ENCODE measurements at places on chromosomes 3 and 15. TPM values are rescaled to one million over a fixed set of nuclear protein-coding genes. Genes with fewer than 3 reads are reported as not detected.

Gene PLD1
- total RNA-seq, result 19.0 TPM

DNA sequence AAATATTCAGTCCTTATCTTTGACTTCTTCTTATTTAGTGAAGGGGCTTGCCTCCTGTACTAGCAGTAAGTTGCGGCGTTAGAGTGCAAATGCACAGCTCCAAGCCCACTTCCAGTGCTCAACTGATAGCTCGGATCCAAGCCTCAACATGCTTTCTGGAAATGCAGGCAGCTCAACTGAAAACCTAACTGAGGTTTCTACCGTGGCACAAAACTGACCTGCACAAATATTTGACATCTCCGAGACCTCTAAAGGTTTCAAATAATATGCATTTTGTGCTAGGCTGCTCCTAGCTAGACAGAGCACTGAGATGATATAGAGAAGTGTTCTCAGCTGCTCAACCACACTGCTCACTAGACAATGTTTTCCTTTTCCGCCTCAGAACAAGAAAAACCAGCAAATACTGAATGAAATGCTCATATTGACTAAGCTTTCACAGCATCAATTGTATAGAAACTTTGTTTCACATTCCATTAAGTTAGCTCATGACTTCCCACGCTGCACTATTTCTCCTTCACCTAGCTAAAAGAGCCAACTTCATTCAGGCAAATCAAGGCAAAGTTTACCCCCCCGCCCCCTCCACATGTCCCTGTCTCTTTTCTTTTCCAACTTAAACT, 822 bp downstream of the ZNF385D start:
- DNase-seq, result no peak

DNA sequence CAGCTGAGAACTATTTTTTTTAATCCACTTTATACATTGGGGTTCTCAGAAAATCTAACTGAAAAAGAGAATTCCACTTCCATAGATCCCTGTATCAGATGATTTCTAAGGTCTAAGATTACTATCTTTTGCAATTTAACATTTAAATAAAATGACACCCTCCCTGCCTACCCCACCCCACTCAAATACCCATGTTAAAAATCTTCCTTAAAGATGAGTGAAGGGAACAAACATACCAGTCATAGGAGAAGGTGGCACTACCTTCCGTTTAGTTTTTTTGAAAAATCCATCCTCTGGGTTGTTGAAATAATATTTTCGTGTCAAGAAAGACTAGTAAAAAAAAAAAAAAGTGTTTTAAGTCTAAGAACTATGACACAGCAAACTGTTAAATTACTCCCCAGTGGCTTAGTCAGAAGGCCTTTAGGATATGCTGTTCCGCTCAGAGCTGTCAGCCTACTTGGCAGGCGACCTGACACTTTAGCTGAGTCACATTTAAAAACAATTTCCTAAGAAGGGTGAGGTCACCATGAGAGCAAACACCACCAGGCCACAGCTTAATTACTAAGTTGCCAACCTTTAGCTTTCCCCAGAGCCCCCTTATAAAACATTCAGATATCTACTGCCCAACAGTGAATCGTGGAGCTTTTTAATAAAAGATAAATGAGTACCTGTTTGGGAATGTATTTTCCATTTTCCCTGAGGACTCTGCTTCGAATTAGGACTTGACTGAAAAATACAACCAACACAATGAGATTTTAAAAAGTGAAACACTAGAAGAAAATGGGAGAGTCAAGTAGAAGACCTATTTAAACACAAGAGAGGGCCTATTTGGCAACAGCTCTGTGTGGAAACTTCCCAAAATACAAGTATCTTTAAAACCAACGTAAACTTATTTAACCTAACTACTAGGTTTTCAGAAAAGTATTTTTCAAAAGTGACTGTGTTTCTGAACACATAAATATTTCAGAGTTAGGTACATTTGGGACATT, 9.6 kb downstream of the EMC3 start:
- DNase-seq, result peak; percentile 98

DNA sequence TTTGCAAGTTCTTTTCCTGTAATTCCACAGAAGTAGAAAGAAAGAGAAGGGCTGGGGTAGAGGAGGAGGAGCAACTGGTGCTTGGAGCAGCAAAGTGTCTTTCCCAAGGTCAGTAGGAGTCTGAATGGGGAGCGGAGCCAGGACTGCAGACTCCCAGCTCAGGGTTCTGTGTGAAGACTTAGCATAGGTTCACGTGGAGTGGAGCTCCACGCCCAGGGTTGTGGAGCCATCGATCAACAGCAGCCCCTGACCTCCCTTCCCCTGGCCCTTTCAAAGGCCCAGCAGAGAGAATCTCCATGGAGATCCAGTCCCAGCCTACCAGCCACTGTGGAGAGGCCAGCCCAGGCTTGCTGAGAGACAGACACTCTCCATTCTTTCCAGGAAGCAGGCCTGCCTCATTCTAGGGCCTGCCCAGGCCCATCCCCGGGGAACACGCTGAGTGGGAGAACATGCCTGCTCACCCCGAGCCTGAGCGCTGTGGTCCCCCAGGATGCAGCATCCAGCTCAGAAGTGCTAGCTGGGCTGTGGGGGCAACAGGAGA, 62.1 kb downstream of the CORO2B start:
- no peak for DNase-seq

DNA sequence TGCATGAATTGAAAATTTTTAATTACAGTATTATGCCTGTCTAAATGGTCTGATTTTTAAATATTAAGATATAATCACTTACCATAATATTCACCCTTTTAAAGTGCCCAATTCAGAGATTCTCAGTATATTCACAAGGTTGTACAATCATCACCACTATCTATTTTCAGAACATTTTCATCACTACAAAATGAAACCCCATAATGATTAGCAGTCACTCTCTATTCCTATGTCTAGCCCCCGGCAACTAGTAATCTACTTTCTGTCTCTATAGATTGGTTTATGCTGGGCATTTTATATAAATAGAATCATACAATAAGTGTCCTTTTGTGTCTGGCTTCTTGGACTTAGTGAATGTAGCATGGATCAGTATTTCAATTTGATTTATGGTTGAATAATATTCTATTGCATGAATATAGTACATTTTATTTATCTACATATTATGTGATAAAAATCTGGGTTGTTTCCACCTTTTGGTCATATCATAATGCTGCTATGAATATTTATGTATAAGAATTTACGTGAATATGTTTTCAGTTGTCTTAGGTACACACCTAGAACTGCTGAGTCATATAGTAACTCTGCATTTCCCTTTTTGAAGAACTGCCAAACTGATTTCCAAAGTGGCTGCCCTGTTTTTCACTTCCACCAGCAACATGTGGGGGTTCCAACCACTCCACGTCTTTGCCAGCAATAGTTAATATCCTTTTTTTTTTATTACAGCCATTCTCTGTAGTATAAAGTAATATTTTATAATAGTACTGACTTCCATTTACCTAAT, 485.7 kb upstream of the ZNF385D start:
- DNase-seq, result no peak

GRCh38 chr15:33580526-33580925, 269.8 kb downstream of the RYR3 start:
- DNase-seq, result peak; percentile 82

- DNase-seq, result peak; percentile 29
Measured at GRCh38 chr3:5791558-5791957, 604.1 kb downstream of the EDEM1 start.

DNA sequence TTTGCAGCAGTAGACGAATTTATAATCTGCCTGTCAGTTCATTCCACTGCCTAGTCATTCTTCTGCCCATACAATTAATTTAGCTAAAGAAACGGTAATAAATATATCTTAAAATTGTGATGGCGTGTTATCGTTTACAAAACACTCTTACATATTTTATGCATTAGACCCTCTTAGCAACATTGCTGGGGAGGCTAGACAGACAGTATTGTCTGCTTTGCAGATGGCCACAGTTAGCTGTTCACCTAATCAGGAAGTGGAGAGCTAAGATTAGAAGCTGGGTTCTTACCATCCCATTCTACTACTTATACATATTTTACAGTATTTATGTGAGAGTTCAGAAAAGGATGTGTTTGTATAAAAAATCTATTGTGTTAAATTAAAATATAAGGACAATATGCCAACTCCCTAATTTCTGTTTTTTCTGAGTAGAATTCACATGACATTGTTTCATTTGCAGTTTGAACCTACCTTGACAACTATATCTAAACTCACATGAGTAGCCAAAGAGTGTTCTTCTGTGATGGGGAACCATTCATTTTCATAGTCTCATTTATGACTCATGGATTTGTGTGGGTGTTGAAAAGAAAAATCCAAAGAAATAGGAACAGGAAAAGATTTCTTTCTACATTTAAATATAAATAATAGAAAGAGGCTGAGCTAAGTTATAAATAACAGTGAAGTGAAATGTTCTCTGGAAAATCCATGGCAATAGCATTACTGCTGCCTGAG, 41.7 kb upstream of the C3orf80 start:
- DNase-seq, result no peak

Gene C3orf85
- not detected for total RNA-seq

Gene IQCH
- total RNA-seq, result 1.4 TPM

Gene SLC24A5
- total RNA-seq, result not detected

Gene AHSG
- not detected for total RNA-seq

DNA sequence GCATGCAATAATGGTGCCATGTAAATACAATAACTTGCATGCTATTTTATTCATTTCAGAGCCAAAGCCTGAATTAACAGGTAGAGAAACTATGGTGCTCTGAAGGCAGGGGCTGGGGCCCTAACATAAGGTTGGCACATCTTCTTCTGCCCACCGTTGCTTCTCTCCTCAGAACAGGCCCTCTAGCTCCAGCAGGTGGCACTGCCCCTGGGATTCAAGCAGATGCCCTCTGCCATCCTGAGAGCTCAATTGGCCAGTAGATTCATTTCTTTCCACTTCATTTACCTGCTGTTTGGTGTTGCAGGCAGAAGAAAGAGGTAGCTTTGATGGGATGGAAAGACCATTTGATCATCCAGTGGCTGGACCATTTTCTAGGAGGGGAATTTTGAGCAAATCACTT, 130.5 kb downstream of the FOXB1 start:
- DNase-seq, result peak; percentile 13

Gene STRIT1
- total RNA-seq, result not detected

Gene IMP3
- 188 TPM for total RNA-seq

DNA sequence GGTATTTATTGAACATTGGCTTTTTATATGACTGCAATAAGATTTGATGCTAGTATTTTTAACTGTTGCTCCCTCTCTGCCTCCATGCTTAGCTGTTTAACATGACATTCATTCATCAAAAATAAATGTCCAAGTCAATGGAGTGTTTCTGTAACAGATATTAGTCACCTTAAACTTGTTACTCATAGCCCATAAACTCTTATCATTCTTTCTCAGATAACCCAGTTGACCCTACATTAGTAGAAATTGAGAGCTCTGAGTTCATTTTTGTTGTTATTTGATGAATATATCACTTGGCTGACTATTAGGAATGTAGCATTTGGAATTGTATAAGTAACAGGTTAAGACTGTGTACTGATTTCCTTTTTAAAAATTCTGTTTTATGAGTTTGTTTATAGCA, 201.1 kb downstream of the UBE2E2 start:
- no peak for DNase-seq

DNA sequence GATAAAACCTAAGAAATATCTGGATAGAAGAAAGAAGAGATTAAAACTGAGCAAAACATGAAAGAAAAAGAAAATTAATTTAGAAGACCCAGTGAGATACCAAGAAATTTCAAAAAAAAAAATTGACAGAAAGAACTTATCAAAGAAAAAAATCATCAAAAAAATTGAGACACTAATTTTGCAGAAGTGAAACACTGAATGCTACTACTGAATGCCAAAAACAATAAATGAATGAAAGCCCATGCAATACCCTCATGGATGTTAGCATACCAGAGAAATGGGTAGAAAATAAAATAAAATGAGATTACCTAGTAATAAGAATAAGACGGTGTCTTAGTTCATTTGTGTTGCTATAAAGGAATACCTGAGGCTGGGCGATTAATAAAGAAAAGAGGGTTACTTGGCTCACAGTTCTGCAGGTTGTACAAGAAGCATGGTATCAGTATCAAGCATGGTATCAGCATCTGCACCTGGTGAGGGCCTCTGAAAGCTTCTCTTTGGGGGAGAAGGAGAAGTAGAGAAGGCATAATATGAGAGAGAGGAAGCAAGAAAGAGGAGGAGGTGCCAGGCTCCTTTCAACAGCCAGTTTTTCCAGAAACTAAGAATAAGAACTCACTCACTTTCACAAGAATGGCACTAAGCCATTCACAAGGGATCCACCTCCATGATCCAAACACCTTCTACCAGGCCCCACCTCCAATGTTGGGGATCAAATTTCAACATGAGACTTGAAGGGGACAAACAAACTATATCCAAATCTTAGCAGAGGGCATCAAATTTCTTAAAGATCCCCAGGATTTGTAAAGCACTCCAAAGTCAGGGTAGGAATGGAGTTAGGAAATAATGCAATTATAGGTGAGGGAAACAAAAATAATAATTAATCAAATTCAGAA, 73.2 kb downstream of the BTLA start:
- DNase-seq, result no peak

Gene DISP2
- total RNA-seq, result 0.27 TPM

Gene TNFAIP8L3
- total RNA-seq, result 0.33 TPM

DNA sequence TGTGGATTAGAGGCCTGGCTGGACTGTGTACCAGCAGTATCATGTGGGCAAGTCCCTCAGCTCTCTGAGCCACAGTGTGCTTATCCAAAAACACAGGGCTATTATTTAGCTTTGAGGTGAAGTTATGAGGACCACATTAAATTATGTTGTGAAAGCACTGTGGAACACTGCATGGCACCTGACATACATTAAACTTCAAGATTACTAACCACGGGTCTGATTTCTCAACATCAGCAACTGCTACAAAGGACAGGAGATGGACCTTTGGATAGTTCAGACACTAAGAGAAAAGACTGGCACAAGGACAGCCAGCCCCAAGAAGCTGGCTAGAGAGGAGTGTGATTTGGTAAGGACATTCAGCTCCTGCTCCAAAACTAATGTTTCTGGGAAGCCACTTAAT, 21.3 kb downstream of the CLK3 start:
- no peak for DNase-seq

DNA sequence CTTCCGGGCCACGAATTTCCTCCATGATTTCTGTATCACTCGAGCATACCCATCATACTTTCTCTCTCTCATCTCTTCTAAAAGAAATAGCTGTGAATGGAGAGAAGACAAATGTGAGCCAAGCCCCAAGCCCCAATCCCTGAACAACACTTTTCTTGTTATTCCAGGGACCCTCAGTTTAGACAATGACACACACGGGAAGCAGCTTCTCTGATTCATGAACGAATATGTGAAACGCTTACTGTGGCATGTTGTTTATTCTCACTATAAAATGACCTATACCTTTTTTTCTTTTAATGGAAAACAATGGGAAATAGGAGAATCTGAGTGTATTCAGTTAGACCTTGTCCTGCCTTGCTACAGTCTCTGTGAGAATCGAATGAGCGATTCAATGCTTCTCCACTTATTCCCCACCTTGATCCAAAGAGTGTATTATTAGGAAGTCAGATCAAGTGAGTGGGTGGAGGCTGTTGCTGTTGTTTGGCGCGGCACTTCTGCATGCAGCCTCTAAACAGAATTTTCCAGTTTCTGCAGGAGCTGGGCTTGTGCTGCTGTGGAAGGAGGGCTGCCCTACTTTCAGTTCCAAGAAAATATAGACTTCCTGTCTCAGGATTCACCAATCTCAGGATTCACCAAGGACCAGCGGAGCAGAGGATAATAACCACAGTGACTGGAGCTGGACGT, 32.4 kb upstream of the LDHAL6B start:
- no peak for DNase-seq

Measured in H4 (cell line).